Activated T-cell treated with anti-CD3 and anti-CD28 coated beads, Interleukin-2, amount 50 U/mL, for 48 hours (primary cell): ENCODE measurements at places on chromosomes 6 and 20.

GRCh38 chr6:140620496-140620895 is 1246.0 kb upstream of the CITED2 start:
- no peak for DNase-seq

GRCh38 chr6:15623276-15624116 is 39.3 kb downstream of the DTNBP1 start:
- no peak for DNase-seq

- DNase-seq: no peak
These were observed 18.2 kb upstream of the SRC start for GRCh38 chr20:37327748-37328147.

GRCh38 chr6:138264372-138264880 is 46.1 kb upstream of the PBOV1 start:
- DNase-seq: no peak

- DNase-seq: peak; percentile 67
These were observed 30.0 kb upstream of the ZNF217 start for GRCh38 chr20:53623454-53624211.

DNA sequence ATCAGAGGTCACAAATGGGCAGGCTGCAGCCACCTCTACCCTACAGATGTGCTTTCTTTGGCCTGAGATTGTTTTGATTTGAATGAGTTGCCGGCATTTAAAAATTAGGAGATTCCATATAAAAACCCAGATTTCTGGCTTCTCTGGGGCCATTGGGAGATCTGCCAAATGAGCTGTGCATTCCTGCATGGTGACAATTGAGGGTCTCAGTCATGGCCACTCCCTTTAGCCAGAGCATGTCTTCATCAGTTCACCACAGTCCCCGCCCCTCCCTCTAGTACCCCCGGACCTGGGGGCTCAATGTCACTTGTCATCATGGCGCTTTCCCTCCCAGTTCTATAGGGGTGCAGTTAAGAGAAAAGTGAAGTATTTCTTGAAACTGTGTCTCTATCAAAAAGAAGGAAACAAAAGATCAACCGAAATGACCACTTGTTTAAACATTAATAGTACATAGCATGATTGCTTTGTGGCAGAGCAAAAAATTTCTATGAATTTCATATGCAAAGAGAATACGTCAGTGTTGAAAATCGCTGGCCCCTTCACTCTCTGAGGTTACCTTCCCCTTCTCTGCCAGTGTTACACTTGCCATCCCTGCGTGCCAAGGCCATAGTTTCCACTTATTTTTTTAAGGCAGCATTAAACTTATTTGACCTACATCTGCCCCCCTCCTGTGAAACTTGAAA is 21.1 kb downstream of the EYA2 start:
- DNase-seq: no peak

DNA sequence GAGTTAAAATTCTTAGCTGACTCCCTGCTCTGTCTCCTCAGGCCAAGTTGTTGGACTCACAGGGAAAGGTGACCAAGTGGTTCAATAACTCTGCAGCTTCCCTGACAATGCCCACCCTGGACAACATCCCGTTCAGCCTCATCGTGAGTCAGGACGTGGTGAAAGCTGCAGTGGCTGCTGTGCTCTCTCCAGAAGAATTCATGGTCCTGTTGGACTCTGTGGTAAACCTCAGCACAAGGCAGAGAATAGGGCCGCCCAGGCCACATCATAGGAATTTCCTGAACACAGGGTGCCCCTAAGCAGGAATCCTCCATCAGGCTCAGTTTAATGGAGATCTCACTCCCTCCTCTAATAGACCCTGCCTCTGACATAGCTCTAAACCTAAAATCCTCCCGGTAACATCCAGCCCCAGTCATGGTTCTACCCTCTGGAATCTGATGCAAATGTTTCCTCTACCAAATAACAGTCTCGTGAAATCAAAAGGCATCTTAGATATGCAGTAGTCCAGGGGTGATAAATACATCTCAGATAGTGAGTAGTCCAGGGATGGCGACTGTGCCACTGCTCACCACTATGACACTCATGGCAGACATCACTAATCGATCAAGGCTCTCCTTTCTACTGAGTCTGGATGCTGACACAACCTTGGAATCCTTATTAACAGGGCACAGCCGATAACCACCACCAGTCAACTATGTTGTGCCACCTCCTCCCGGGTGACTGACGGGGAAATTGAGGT is 18.3 kb downstream of the BPIFB1 start:
- DNase-seq: no peak

DNA sequence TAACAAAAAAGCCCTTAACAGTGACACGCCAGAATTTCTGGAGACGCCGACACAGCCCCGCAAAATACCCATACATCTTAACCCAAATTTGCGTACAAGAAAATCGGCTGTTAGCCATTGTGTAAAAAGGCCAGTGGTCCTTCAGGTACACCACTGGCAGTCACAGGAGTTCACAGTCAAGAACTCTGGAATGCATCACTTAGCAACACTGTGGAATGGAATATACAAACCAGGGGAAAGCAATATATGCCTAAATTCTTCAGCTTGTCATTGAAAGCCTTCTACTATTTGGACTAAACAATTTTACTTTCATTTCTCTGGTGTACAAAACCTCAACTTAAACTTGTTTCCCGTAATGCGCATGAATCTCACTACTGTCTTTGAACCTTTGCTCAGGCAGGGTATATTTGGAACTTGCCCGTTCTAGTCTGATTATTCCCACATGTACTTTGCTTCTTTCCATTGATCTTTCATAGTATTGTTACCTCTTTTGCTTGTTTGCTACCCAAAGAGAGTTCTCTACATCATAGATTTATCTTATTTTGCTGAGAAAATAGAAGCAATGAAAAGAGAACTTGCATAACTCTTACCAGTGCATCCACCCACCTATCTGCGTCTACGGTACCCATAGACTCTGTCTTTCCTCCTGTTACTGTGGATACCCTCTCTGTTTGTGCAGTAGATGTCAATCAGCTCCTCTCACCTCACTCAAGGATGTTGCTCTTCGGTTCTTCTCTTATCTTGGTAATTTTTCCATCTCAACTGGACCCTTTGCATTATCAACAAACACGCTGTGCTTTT is at the start of gene ARMH2:
Gene ARMH2, minus strand, starts transcription at position 178 of the 801 bp plus-strand sequence. Its CDS starts 60 bp downstream, at position 118.
- DNase-seq: no peak

DNA sequence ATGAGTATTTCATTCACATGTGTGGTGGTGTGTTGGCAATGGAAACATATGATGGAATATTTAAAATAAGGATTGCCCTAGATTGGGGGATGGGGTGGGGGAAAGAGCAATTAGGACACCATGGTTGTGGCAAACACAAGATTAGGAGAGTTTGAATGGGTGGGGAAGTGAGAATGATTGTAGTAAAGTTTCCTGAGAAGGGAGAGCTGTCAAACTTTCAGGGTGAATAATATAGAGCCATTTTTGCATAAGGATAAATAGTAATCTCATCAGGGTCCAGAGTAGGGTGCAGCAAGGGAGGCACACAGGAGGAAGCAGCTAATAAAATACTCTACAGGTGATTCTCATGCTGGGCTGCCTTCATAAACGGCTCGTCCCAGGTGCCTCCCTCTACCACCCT is 294.9 kb upstream of the MARCKS start:
- no peak for DNase-seq

DNA sequence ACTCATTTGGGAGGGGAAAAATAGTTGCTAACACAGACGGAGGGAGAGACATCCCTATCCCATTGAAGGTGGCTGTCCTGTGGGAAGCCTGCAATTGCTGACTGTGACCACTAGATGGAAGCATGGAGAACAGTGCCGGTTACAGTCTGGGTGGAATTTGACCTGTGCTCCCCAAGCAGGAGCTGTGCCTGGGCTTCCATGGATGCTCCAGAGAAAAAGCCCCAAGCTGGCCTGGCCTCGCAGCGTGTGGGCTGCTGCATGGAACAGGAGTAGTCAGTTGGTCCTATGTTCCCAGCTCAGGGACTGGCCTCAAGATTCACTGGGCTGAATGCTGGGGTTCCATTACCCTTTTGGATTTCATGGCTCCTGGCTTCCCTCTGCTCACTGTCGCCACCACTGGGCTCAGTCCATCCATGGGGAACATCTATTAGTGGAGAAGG is 116.3 kb upstream of the CHD6 start:
- peak; percentile 51 for DNase-seq

- DNase-seq: peak; percentile 27
These were observed 1.1 kb upstream of the OVOL2 start for GRCh38 chr20:18058661-18059467.
